ENCODE measurements at places on chromosomes 5 and 9.

DNA sequence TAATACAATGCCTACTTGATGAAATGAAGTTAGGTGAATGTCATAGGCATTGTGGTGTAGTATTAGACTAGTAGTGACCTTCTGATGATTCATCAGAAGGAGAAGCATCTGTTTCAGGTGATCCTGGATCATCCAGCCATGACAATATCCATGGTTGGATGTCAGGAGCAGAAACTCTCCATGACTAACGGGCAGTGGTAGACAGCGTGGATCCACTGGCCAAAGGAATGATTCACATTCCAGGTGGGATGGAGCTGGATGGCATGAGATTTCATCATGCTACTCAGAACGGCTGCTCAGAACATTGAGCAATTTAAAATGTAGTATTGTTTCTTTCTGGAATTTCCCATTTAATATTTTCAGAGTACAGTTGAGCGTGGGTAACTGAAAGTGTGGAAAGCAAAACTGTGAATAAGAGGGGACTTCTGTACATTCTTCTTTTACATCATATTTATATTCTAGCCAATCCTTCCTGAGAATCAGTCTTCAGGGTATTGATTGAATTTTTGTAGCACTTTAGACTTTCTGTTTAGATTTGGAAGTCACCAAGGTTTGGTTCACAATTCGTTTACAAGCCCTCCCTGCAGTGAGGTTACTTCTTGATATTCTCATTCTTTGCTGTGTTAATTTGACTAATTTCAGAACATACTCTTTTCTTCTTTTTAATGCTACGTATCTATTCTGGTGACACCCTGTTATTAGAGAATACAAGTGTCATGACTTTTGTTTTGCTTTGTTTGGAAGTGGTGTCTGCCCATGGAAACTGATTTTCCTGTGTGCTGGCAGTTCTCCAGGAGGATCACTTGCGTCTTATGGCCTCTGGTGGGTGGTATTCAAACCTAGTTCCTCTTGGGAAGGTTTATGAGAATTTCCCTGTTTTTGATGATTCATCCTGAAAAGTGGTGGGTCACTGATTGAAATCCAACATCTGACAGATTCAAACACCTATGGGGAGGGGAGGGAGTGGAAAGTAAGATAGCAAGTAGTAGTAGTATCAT, 12.2 kb upstream of the CLINT1 start:
- DNase-seq, result no peak

GRCh38 chr5:114789773-114790402, 379.8 kb downstream of the TRIM36 start:
- DNase-seq, result no peak

DNA sequence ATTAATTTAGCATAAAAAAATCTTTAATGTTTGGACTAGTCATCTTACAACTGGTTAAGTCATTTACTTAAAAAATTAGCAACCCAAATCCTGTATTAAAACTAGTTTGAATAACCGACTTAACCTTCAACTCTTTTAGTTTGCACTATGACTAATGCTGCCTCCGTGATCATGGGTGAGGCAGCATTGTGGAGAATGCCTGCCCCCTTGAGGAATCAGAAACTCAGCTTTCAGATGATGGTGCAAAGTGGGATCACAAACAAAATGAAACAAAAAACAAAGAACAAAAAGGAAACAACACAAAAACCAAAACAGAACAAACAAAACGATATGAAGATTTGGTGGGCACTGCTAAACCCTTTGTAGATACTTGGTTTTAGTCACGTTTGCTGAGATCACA, 127.0 kb upstream of the PALM2AKAP2 start:
- no peak for DNase-seq

- DNase-seq, result no peak
Observed at GRCh38 chr5:87252283-87252605, 15.4 kb upstream of the RASA1 start.

DNA sequence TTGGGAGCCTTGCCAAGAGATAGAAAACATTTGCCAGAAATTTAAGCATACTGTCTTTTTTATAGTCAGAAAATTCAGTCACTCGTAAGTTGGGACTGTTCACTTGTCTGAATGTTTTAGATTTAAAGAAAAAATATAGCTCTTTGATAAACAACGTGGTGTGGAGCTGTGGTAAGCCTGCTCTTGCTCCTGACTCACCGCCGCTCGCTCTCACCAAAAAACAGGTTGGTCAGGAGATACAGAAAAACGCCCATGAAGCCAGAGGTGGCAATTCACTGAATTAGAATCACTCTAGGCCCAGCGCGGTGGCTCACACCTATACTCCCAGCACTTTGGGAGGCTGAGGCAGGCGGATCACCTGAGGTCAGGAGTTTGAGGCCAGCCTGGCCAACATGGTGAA, 6.2 kb downstream of the LNPEP start:
- DNase-seq, result no peak

DNA sequence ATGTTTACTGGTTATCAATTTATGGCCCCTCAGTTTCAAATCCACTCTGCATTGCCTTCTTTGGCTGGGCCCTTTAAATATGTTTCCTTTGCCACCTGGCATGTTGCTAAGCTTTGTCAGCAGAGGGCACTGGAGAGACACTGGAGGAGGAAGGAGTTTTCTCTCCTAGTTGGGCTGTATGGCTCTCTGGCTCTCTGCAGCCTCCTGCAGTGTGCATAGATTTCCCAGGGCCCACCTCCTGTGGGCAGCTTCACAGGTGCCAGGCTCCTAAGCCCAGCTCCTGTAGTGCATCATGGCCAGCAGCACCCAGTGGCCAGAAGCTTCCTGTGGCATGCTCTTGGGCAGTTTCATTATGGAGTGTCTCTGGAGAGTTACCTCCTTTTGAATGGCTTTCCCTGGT, 23.3 kb downstream of the CAVIN4 start:
- peak; percentile 23 for DNase-seq

DNA sequence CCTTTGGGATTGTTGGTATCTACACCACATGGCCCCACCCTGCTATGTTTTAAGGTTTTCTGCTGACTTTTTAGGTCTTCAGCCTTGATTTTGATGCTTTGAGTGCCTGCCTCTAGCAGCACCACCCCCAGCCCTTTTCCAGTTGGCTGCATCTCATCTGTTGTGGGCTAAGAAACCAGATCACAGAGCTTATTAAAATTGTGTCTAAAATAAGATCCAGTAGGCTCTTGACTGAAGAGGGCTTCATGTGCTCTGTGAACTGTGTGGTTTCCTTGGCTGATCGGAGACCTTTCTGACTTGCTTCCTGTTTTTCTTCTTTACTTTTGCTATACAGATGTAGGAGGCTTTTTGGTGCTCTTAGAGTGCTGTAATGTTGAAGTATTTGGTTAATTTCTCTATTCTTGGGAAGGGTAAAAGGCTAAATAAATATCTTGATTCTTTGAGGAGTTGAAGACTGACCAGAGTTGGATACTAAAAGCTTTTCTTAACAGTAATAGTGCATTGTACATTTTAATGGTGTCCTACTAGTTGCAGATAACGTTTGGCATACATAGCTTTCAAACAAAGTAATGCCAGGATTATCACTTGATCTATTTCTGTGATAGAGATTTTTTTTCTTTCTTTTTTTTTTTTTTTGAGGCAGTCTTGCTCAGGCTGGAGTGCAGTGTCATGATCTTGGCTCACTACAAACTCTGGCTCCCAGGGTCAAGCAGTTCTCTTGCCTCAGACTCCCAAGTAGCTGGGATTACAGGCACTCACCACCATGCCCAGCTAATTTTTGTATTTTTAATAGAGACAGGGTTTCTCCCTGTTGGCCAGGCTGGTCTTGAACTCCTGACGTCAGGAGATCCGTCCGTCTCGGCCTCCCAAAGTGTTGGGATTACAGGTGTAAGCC, 4.5 kb downstream of the UBE2D2 start:
- peak; percentile 17 for DNase-seq

DNA sequence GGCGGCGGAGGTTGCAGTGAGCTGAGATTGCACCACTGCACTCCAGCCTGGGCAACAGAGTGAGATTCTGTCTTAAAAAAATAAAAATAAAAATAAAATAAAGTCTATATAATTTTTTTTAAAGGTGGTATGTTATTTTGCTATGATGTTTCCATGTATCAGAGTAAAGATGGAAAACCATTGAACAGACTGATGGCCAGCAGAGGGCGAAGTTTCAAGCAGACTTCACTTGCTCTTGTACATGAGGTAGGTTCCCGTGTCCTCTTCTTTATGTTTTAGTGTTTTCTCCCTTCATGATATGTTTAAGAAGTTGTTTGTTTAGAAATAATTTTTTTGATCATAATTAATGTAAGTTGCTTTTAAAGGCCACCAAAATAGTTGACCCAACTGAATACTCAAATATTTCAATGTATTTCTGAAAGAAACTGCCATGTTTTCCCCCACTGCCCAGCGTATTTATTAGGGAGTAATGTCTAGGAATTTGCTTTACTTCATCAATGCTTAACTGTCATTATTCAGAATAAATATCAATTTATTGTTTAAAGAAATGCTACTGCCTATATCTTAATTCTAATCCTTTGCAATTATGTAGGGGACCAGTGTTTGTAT, 146.4 kb downstream of the HACD4 start:
- peak; percentile 49 for DNase-seq

DNA sequence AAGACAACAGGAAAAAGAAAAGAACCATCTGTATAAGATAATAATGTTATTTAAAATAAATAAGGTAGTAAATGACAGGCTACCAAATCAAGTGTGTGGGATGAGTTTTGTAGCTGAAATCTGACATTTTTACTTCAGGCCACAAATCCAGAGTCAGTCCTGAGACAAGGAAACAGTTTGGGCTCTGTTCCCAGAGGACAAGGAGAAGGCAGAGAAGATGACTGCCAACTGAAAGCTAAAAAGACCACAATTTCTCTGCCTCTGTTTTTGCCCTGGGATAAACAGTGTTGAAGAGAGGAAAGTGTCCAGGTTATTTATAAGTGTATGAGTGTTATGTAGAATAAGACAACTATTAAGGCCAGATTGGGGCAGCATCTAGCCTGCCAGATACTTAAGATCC, 180.5 kb downstream of the NFIB start:
- DNase-seq, result no peak

- no peak for DNase-seq
Observed at GRCh38 chr5:56064984-56065383, 70.2 kb upstream of the IL6ST start.

DNA sequence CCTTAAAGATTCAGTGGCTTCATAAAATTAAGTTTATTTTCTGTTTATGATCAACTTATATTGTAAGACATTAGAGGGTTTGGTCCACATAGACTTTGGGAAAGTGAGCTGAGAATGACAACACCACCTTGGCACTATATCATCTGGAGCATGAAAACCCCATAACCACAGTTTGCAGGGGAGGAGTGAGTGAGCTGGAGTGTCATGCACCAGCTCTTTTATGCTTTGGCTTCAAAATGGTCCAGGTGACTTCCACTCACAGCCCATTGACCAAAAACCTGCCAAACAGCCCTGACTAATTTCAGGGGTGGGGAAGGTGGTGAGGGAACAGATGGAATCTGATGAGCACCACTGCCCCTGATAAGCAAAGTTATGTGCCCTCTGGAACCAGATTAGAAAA, 295.8 kb downstream of the DMRTA1 start:
- DNase-seq, result no peak

GRCh38 chr9:136972335-136972734, 5.0 kb upstream of the PTGDS start:
- no peak for DNase-seq

GRCh38 chr5:157369507-157369906, 90.5 kb upstream of the NIPAL4 start:
- no peak for DNase-seq

DNA sequence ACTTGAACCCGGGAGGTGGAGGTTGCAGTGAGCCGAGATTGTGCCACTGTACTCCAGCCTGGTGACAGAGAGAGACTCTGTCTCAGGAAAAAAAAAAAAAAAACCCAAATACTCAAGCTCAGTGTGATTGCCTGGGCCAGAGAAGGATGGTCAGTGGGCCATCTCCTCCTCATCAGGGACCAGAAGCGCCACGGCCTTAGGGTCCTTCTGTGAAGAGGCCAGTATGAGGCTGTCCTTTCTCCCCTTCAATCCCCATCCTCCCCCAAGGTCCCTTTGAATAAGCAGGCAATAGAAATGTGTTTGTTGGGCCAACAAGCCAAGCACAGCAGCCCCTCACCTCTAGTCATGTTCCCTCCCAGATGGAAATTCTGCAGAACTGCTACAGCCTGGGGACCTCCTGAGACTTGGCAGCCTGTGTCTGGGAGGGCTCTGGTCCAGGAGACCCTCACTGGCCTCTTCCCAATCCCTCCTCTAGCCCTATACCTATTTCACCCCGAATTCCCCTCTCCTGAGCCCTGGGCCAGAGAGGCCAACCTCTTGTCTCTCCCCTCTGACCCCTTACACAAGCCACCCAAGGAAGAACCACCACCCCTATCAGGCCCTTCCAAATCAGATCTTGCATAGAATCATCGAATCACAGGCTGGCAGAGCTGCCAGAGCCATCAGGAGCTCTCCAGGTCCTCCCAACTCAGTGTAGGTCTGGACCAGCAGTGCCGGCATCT, 1.0 kb downstream of the CSF1R start:
- DNase-seq, result no peak

DNA sequence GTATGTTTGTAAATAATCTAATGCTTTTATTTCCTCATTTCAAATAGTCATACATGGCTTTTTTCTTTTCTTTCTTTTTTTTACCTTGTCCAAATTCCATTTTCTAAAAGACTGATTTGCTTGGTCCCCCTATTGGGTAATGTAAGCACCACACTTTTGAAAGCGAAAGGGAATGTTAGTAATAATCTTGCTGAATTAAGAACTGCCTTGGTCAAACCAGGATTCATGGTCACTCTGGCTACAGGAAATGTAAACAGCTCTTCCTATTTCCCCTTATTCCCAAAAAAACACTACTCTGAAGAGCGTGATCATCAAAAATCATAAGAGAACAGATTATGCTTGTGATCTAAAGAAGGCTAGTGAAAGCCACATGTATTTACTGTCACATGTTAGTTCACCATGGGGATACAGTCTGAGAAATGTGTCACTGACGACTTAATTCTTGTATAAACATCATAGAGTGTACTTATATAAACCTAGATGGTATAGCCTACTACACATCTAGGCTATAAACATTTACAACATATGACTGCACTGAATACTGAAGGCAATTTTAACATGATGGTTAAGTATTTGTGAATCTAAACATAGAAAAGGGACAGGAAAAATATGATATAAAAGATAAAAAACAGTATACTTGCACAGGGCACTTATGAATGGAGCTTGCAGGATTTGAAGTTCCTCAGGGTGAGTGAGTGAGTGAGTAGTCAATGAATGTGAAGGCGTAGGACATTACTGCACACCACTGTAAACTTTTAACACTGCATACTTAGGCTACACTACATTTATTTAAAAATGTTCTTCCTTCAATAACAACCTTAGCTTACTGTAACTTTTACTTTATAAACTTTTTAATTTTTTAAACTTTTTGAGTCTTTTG, 75.3 kb downstream of the HMGCR start:
- DNase-seq, result no peak

DNA sequence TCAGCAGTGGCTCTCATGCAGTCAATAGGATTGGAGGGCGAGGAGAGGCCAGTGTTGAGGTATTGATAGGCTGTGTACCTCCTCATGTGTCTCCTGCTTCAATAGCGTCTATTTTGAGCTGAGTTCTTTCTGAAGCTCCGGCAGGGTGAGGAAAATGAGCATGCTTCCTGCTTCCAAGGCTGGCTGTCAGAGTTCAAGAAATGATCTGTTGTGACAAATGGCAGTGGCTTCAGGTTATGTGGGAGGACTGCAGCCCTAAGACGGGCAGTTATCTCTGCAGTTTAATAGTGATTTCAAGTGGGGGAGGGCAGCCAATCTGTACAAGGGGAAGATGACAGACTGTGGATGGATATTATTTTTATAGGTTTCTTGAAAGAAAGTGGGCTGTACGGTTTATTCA, 54.0 kb upstream of the CXCL14 start:
- no peak for DNase-seq

Data from stimulated activated CD4-positive, alpha-beta T cell treated with anti-CD3 and anti-CD28 coated beads, Interleukin-1b, Interleukin-23, amount 100 ng/mL, for 48 hours (primary cell).